ENCODE measurements at places on chromosomes 6 and 20.

GRCh38 chr6:137399881-137400443 lies 94.2 kb downstream of the OLIG3 start:
- peak; percentile 53 for DNase-seq

DNA sequence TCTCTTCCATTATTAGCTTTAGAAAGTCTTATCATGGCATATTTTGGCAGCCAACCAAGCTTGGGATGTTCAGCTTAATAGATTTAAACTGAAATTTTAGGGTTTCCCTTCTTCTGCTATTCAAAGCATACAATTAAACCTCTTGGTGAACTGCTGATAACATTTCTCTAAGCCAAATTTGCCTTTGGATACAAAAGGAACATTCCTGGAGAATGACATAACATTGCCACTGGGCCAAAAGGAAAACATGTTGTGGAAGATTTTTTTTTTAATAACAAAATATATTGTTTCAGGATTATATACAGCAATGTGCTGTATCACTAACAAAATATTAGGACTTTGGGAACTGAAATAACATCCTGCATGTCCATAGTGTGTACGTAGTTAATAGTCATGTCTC lies 215.1 kb upstream of the TBX18 start:
- no peak for DNase-seq

DNA sequence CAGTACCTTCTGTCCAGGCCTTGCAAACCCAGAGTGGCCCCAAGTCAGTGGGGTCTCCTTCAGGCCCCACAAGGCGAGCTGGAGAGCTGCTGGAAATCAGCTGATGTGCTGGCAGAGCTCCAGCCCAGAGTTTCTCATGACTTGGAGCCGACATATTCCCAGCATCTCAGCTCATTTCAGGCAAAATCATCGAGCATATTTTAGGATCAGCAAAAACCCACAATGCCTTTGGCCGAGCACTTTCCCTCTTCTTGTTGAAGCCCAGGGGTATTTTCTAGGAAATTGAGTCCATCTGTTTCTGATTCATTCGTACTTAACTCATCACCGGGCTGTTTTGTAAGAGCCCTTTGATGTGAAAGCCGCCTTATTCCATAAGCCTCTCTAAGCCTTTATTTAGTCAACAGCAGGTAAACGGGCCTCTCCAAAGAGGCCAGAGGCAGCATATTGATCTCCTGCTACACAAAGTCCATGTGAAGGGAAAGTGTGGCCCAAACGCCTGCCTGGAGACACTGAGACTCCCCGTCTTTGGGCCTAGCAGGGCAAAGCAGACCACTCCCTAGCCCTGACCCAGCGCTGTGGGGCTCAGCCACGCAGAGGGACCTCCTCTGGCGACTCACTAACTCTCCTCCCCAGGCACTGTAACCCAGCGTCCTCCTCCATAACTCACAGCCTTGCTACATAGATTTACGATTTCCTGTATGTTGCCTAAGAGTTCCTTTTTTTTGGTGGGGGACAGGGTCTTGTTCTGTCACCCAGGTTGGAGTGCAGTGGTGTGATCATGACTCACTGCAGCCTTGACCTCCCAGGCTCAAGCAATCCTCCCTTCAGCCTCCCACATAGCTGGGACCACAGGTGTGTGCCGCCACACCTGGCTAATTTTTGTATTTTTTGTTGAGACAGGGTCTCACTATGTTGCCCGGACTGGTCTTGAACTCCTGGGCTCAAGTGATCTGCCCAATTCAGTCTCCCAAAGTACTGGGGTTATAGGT lies 12.1 kb upstream of the C20orf203 start:
- DNase-seq = no peak

- no peak for DNase-seq
These were observed 156.0 kb downstream of the DST start for GRCh38 chr6:56486681-56487080.

GRCh38 chr20:51134405-51134804 lies 111.5 kb upstream of the KCNG1 start:
- peak; percentile 11 for DNase-seq

GRCh38 chr6:87357479-87358196 lies 13.0 kb downstream of the C6orf163 start:
- DNase-seq = no peak

GRCh38 chr6:140909156-140909555 lies 1223.6 kb upstream of the GJE1 start:
- no peak for DNase-seq

DNA sequence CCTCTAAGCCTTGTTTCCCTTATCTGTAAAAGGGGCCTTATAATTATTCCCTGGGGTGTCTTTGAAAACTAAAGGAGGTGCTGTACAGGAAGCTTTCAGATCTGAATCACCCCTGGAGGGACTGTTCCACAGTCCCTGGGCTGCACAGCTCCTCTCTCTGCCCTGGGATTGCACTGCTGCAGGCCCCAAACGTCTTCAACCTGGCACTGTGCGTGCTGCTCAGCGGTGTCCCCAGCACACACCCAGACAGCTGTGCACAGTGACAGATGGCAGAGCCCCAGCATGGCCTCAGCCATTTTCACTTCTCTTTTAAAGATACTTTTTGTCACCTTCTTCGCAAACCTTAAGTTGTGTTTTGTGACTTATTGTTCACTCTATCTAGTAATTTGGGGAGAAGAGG lies 50.7 kb upstream of the INSM1 start:
- peak; percentile 57 for DNase-seq

- DNase-seq = peak; percentile 72
These were observed 404.6 kb downstream of the BTBD9 start for GRCh38 chr6:38234934-38235682.

DNA sequence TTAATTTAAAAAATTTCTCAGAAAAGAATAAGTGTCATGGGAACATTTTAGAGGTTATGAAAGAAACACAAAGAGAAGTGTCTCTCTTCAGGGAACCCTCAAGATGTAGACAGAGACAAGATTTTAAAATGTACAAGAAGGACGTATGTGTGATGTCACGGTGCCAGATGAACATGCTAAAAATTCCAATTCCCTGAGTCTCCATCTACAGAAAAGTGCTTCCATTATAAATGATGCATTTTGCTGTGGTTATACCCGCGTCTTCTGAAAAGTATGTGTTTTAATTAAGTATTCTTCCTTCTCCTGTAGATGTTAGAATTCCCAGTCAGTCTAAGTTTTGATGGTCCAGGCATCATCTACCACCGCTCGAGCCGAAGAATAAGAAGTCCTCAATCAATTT lies 489.1 kb downstream of the PREX1 start:
- DNase-seq = no peak

DNA sequence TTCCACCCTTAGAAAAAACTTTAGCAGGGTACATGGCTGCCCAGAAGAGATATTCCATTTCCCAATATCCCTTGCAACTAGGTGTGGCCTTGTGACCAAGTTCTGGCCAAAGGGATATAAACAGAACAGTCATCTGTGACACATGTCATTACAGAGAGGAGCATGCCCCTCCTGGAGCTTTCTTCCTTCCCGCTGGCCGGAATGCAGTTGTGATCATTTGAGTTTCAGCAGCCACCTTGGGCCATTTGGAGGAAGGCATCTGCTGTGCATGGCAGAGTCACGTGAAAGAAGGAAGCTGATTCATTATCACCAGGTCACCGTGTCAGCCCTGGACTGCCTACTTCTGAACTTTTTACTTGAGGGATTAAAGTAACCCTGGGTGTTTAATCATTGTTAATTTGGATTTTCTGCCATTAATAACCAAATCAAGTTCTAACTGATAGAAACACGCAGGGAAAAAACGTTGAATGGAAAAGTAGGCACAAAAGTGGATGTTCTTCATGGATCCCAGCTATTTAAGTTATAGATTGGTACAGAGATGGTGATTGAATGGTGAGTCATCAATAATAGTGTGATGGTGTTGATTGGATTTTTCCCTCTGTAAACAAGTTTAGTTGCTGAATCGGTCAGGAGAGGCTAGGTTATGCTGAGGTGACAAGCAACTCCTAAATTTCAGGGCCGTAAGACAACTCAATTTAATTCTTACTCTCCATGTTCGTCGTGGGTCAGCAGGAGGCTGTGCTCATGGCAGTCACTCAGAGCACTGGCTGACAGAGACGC lies 80.7 kb upstream of the CCDC167 start:
- no peak for DNase-seq

GRCh38 chr6:90298459-90299053 lies 1.9 kb upstream of the BACH2 start:
- no peak for DNase-seq

DNA sequence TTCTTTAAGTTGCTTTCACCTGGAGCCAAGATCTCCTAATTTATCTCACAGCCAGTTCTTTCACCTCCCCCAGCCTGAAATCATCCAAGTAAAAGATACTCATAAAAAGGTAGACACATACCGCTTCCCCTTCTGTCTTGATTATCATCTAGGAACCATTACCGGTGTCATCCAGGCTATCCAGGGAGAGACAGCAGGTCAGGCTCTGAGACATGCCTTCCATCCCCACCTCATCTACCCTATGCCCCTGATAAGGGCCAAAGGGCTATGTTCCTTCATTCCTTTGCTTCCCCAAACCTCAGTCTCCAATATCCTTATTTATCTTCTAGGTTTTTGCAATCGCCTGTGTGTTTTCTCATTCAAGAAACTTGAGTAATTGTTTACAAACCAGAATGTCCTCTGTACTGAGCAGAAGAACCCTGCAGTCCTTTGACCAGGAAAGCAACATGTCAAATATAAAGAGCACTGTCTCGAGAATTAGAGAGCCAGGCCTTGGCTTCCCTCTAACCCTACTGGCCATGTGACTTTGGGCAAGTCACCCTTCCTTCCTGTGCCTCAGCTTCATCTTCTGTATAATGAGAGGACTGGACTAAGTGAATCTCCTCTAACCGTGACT lies 41.0 kb downstream of the TNFRSF21 start:
- no peak for DNase-seq

- DNase-seq = no peak
These were observed 579.1 kb downstream of the DOK5 start for GRCh38 chr20:55054453-55054852.

DNA sequence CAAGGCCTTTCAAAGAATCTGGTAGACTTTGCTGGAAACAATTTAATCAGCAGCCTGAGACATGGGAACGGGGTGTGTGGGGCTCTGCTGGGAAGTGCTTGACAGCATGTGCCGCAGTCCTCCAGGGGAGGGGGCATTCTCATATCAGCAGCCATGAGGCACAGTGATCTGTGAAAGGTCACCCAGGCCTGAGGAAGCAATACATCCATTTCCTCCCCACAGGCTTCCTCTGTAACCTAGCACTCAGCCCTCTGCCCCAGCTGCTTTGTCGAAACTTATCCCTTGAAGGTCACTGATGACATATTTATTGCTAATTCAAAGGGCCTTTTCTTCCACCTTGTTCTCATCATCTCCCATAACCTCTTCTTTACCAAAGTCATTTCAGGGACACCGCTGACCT lies 103.3 kb downstream of the TNFAIP3 start:
- peak; percentile 70 for DNase-seq

- no peak for DNase-seq
These were observed 154.1 kb downstream of the FOXA2 start for GRCh38 chr20:22430154-22430745.

DNA sequence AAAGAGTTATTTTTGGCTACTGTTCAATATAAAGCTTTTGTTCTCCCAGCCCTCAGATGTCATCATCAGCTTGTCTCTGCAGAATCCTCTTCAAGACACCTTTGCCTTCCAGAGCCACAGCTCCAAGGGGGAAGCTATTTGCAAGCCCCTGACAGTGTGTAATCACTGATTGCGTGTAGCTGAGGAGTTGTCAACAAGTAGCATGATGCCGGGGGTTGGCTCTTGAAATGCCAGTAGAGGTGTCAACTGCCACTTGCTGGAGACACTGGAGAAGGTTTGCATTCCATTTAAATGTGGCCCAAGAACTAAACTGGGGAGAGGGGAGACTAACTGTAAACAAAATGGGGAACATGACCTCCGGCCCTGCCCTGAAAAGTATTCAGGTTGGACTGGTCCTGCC lies 44.3 kb upstream of the PDYN start:
- DNase-seq = no peak

- DNase-seq = no peak
These were observed 48.8 kb downstream of the TULP4 start for GRCh38 chr6:158361068-158361467.

DNA sequence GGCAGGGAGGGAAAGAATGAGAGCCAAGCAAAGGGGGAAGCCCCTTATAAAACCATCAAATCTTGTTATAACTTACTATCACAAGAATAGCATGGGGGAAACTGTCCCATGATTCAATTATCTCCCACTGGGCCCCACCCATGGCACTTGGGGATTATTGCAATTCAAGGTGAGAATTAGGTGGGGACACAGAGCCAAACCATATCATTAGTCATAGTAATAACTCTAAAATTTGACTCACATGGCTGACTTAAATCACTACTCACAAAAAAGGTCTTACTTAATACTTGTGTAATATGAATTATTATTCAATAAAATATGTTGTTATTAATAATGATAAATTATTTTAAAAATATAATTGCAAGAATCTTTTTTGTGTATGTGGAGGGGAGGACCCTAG lies 178.1 kb upstream of the TCF21 start:
- no peak for DNase-seq

- DNase-seq = no peak
These were observed 39.7 kb downstream of the PIM1 start for GRCh38 chr6:37209461-37210205.

DNA sequence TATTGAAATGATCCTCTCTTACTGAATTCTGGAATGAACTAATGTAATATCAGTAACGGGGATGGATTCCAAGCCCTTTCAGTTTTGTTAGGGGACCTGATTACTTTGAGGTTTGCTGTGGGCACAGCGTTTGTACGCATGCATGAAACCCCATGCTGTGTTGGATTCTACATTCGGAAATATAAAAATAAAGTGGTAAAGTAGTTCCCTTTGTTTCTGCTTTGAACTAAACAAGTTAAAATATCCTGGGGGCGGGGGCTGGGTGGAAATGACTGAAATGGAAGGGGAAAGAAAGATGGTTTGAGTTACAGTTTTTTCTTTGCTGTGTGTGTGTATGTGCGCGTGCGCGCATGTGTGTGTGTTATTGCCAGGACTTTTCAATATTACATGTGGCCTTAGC lies 196.5 kb upstream of the OPRM1 start:
- DNase-seq = no peak

- DNase-seq = no peak
These were observed 2.8 kb downstream of the COL9A3 start for GRCh38 chr20:62819494-62820174.

DNA sequence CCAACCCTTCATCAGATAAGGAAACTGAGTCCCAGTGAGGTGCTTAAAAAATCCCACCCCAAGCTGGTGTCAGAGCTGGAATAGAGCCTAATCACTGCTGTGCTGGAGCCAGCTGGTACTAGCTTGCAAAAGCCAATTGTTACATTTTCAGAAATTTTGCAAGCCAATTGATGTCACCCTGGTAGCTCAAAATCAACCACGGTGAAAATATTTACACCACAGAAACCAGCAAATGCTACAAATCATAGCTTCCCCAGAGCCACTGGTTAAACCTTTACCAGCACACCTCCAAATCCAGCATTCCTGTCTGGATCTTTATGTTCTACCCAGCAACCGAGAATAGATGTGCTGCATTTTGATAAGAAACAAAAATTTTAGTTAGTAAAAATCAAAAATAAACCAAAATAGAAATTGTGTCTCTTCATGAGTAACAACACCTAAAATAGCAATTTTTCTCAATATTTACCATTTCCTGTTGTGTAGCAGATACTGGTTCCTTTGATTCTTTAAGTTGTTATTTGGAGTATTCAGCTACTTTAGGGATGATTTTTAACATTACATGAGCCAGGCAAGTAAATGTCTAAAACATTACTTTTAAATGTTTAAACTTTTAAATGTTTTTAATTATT lies 7.2 kb upstream of the LCA5 start:
- peak; percentile 81 for DNase-seq

Measured in GM12865 (cell line).